NCI-H510A (cell line): ENCODE measurements at places on chromosomes 7 and 10.

DNA sequence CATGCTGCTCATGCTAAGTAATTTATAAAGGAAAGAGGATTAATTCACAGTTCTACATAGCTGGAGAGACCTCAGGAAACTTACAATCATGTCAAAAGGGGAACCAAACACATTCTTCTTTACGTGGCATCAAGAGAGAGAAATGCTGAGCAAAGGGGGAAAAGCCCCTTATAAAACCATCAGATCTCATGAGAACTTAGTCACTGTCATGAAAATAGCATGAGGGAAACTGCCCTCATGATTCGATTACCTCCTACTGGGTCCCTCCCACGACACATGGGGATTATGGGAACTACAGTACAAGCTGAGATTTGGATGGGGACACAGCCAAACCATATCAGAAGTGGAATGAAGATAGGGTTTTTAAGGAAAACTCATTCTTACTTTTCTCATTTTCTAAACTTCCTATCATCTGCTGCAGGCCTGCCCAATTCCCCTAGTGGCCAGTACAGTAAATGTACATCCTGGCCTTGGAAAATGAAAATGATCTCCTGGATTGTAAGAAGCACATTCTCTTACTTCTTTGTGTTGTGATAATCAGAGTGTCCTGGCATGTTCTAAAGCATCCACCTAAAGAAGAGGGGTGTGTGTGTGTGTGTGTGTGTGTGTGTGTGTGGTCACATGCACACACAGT, 421.5 kb downstream of the LRMDA start:
- no peak for DNase-seq

GRCh38 chr10:103614306-103615158, 121.0 kb downstream of the NEURL1 start:
- DNase-seq, result no peak

- DNase-seq, result no peak
Measured at GRCh38 chr7:77157446-77157845, 35.0 kb downstream of the CCDC146 start.

- DNase-seq, result no peak
Measured at GRCh38 chr10:31683682-31684081, 244.9 kb downstream of the ARHGAP12 start.

DNA sequence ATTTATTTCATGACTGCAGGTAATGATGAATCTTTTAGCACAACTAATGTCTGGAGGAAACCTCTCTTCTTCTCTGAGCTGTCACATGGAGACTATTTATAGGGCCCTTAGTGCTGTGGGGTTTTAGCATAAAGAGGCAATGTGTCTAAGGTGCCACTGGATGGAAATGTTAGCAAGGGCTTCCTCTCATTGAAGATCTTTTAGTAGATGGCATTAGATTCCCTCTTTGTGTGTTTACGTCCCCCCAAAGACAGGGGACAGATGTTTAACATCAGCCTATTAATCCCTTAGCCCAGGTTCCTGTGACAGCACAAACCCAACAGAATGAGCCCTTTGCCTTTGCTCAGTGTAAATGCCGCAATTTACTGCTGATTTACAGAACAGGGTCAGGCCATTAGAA, 208.6 kb downstream of the SKAP2 start:
- no peak for DNase-seq

- no peak for DNase-seq
Measured at GRCh38 chr10:17216217-17216900, 11.7 kb upstream of the VIM start.

GRCh38 chr10:129963641-129964501, at the start of gene EBF3:
EBF3 (minus strand) TSS chr10:129964274; CDS start chr10:129963768, 506 bp downstream.
- no peak for DNase-seq

GRCh38 chr10:125010362-125010761, 68.4 kb downstream of the ZRANB1 start:
- DNase-seq, result no peak

DNA sequence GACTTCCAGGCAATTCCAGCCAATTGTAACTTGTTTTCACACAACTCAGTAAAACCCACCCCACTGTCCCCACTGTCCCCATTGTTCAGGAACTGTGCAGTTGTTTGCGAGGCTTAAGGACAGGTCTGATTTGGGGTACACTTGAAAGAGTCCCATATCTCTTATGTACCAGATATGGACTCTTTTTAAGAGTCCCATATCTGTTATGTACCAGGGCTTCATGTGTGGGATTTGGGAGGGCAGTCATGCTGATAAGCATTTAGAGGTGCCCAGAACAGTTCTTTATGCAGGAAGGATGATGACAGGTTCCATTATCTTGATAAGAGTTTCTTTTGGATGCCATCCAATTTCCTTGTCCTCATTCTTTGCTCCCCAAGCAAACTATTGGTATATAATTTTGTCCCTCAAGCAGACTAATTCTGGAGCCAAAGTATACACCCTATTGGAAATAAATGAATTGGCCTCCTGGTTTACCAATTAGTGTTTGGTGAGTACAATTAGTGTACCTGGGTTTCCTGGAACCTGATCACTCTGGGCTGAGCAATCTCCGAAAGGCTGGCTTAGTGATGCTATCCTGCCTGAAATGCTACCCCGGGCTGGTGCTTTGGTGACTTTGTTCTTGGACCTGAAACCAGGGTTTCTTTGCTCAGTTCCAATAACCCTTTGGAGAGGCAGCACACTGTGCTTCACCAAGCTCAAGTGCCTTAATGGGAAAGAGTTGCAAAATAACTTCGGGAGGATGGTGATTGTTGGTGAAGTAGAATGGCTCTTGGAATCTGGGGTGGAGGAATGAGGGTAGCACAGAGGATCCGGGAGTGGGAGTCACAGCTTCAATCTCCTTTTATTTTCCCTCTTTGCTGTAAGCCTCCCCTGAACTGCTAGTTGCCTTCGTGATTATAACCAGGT, 6.2 kb upstream of the DMBT1 start:
- no peak for DNase-seq

DNA sequence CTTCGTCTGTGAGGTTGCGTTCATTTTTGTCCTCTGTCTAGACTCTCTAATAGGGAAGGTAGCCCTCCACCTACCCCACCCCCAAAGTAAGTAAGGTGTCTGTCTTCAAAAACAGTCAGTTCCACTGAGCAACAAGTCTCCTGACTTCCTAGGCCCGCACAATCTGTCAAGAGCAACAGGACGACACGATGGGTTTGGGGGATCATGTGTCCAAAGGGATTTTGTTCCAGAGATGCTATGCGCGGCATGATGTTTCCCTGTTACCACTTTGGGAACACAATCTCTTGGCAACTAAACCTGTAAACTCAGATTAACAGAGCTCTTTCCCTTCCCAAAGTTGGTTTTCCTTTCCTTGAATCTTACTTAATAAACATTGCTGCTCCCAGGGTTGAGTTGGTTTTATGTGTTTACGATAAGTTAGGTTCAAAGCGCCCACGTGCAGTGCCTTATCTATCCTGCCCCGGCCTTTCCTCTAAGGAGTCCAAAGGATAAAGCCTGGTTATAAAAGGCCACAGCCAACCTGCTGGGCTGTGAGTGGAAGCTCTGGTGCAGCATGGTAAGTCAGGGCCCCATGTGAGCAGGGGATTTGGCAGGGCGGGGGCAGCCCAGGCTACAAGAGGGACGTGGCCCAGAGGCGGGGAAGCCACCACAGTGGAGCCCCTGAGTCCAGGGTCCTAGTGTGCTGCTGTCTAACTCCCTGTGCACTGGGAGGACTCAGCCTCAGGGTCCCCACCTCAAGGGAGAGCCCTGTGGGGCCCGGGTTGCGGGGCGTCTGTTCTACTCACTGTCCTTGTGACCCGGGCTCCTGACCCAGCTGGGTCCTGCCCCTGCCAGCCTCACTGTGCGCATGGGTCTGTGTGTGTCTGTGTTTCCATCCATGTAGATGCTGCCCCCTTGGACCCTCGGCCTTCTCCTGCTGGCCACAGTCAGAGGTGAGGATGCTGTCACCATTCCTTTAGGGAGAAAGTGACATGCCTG, at the start of gene PNLIPRP2:
Gene PNLIPRP2, plus strand, starts transcription at position 531 of the 978 bp plus-strand sequence.
- DNase-seq, result no peak

DNA sequence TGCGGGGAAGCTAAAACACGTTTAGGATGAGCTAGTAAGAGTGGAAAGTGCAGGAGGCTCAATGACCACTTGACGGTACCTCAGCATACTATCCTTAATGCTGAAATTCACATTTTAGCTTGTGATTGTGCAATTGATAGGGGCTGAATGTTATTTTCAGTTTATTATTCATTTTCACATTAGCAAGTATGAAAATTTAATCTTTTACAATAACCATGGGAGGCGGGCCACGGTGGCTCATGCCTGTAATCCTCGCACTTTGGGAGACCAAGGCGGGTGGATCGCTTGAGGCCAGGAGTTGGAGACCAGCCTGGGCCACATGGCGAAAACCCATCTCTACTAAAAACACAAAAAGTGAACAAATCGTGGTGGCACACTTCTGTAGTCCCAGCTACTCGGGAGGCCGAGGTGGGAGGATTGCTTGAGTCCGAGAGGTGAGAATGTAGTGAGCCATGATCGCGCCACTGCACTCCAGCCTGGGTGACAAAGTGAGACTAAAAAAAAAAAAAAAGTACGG, 22.0 kb upstream of the ANLN start:
- no peak for DNase-seq

DNA sequence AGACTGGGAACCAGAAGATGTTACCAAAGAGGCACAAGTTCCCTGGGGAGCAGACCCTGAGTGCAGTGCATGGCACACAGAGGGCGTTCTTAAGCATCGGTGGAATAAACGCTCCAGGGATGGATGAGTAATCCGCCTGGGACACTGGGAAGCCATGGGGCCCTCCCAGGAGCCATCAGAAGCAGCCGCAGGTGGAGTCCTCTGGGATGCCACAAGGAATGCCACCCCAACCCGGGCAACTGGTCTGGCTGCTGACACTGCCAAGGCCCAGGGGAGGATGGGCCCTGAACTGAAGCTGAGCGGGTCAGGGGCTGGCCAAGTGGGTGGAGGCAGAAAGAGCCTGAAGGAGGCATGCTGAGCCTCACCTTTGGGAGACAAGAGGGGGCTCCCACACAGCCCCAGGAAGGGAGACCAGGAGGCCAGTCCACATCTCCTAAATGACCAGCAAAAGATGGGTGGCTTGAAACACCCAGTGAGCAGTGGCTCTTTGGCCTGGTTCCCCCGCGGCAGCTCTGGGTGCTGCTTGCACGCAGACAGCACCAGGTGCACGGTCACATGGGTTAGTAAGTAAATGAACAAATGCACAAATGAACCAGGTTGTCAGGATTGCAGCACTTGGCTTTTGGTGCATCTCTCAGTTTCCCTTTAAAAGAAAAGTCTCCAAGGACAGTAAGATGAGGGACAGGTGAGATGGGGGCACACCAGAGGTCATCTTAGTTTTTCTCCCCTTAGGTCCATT, 141.3 kb upstream of the ZMIZ1 start:
- DNase-seq, result peak; percentile 56

GRCh38 chr7:2052657-2053048, 180.1 kb downstream of the MAD1L1 start:
- DNase-seq, result no peak

GRCh38 chr7:84809877-84810276, 377.0 kb downstream of the SEMA3D start:
- no peak for DNase-seq

GRCh38 chr10:70340137-70340536, 42.3 kb downstream of the LRRC20 start:
- no peak for DNase-seq

GRCh38 chr7:102077081-102077480, 209.6 kb upstream of the SH2B2 start:
- DNase-seq, result no peak

DNA sequence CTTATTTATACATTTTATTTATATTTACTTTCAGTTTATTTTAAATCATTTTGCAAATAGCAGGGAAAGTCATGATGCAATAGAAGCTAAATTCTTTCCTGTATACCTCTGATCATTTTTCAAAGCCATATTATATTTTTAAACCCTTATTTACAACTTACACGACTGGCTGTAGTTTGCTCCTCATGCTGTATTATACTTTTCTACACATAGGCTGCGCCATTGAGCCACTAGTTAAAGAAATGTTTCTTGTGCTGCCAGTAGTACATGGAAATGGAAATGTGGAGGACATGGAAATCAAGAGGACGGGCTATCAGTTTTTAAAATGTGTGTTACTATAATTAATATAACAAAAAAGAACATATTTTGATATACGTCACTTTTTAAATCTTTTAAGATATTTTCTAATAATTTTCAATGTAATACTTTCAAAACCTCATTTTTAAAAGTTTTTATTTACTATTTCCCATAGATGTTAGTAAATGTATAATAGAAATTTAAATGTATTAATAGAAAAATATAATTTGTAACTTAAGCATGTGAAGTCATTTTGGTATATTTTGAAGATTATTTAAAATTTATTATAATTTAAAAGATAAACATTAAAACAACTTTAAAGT, 118.5 kb downstream of the VTI1A start:
- DNase-seq, result peak; percentile 55

DNA sequence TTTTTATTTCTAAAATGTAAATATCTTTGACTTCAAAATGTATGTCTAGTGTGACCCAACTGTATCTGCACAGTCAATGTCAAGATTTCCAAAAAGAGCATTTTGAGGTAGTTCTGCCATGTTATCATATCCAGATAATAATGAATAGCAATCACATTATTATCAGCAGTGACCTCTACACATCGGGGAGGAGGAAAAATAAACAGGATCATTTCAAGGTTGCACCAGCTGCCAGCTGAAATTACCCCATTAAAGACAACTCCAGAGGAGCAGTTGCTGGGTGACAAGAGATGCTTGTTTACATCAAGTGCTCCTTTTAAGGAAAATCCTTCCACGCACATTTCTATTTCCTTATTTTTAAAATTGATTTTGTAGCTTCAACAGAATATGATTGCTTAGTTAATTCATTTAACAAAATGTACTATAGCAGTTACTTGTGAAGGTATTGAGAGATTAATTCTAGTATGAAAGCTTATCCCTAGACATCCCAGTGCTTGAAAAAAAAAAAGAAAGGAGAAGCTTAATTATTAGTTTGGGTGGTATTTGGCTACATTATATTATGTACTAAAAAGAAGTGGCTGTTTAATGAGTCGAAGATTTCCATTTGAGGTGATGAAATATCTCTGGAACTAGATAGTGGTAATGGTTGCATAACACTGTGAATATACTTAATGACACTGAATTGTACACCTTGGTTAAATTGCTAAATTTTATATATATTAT, 19.3 kb upstream of the SLC35G1 start:
- DNase-seq, result peak; percentile 18

DNA sequence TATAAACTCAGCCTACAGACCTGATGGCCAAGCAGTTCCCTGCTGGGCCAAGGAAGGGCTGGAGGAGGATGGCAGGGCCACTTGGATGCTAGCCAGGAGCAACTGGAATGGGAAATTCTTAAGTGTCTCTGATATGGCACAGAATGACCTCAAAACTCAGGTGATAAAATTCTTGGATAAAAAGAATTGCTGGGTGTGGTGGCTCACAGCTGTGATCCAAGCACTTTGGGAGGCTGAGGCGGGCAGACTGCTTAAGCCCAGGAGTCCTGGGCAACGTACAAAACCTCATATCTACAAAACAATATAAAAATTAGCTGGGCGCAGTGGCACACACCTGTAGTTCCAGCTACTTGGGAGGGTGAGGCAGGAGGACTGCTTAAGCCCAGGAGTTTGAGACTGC, 14.0 kb upstream of the PKD1L1 start:
- DNase-seq, result no peak

- no peak for DNase-seq
Measured at GRCh38 chr10:96560489-96560888, 26.3 kb downstream of the TM9SF3 start.
